ENCODE measurements at places on chromosomes 4 and X.

DNA sequence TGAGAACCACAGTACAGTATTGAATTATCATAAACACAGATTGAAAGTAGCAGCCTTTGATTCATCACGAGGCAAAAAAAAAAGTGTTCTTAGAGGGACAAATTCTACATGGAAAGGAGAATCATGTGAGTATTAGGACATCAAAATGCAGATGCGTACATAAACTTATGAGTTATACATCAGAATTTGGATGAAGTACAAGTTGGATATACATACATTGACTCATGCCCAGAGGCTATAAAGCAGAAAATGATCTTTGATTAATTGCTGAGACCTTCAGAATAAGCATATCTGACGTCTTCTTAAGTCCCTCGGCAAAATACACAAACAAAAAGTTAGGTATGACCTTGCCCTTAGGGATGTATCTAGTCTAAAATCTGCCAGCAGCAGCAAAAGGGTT is 206.4 kb downstream of the LDB2 start:
- DNase-seq, result no peak

DNA sequence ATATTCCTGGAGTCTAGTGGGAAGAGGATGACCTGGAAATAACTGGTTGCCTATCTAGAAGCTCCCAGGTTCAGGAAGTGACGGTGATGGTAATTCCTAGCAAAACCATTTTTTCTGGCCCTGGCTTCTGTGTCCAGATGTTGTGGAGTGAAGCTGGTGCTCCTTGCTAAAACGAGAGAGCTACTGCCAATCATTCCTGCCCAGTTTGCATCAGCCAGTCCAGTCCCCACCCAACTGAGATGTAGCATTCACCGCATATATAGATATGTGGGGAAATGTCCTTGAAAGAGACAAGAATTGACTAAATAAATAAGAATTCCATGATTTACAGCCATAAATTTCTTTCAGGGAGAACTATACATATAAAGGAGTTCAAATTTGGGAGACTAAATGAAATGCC is 6.3 kb downstream of the HPGDS start:
- no peak for DNase-seq

- no peak for DNase-seq
Measured at GRCh38 chrX:103730796-103731493, 20.2 kb downstream of the TMEM31 start.

- no peak for DNase-seq
Measured at GRCh38 chrX:76617020-76617419, 189.5 kb downstream of the MAGEE1 start.

- no peak for DNase-seq
Measured at GRCh38 chr4:32203340-32203739, 1483.2 kb downstream of the PCDH7 start.

- no peak for DNase-seq
Measured at GRCh38 chr4:38359113-38359512, 304.9 kb upstream of the KLF3 start.

- no peak for DNase-seq
Measured at GRCh38 chr4:112296949-112297880, at the start of gene ALPK1. ALPK1 (plus strand) TSS chr4:112297369.

- DNase-seq, result no peak
Measured at GRCh38 chr4:54986095-54986846, 139.1 kb downstream of the KDR start.

- DNase-seq, result no peak
Measured at GRCh38 chr4:158130204-158130603, 42.6 kb downstream of the GASK1B start.

DNA sequence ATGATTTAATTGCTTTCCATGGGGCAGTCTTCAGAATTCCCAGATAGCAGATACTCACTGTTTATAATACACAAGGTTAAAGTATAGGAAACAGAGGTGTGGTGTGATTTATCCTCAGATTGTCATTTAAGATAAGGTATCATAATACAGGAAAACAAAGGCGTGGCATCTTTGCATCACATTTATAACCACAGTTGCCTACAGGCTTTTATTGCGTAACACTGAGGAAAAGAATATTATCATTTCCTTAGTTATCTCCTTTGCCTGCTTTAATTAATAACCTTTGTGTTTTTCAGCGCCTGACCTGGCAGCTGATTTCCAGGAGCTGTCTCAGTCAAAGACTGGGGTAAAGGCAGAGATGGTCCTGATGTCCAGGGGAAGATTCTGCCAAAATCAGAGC is 68.8 kb downstream of the SSX7 start:
- DNase-seq, result no peak

DNA sequence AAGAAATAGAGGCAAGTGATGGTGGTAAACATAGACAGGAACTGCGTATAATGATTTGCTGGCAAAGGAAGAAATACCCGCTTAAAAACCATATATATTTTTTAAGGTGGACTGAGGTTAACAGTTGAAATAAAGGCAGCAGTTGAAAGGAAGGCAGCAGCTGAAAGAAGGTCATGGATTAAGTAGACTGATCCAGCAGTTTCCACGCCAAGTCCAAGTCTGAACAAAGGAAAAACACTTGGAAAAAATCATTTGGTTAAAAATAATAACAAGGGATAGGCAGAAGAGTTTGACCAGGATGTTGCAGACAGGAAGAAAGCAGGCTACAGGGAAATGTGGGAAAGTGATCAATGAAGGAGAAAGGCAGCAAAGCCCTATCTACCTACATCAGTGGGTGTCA is 93.6 kb downstream of the AMELX start:
- DNase-seq, result no peak

DNA sequence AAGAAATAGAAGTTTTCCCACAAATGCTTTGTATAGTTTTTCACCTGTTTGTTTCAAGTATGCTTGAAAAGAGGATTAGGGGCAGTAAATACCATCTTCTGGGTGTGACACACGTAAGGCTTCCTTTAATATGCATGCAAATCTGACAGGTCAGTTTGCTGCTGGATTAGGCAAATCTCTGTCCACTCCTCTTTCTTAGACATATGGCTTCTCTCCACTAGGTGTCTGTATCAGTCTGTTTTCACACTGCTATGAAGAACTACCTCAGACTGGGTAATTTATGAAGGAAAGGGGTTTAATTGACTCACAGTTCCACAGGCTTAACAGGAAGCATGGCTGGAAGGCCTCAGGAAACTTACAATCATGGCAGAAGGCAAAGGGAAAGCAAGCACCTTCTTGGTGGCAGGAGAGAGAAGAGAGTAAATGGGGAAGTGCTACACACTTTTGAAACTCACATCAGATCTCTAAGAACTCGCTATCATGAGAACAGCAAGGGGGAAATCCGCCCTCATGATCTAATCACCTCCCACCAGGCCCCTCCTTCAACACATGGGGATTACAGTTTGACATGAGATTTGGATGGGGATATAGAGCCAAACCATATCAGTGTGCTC is 66.9 kb downstream of the TAB3 start:
- DNase-seq, result no peak
